K562 (cell line): ENCODE measurements at places on chromosomes 5 and 9. TPM values are rescaled to one million over a fixed set of nuclear protein-coding genes. Genes with fewer than 3 reads are reported as not detected.
A peak's percentile ranks its signal among the peaks of the same experiment; 100 is the strongest.

DNA sequence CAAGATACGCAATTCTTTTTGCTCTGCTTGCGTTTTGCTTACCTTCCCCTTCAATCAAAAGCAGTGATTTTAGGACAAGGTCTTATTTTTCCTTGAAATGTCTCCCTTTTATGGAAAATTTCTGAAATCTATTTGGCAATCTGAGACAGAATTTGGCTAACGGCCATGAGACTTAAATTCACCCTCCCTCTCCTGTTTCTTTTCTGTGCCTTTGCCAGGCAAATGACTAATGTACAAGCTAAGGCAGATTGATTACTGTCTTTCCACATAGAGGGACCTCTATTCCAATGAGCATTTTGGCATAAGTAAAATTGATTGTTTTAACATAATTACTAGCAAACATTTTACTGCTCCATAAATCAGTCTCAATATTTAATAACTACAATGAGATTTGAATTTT lies 31.7 kb downstream of the FAM81B start:
- H3K27me3 ChIP-seq = no peaks in the 10 kb centered on the region
- H3K27ac ChIP-seq = no peak overlapping the region

GRCh38 chr9:107478805-107479204 lies 10.8 kb downstream of the KLF4 start:
- H3K36me3 ChIP-seq = no peaks in the 10 kb centered on the region
- no peaks in the 10 kb centered on the region for H3K4me1 ChIP-seq
- no peaks in the 10 kb centered on the region; the same call in 2 of the 3 replicates for H3K27me3 ChIP-seq
- no peak overlapping the region for H3K4me3 ChIP-seq

- no peaks in the 10 kb centered on the region for H3K4me1 ChIP-seq
- H3K27ac ChIP-seq = no peak overlapping the region
- H3K27me3 ChIP-seq = no peaks in the 10 kb centered on the region
- no peak for DNase-seq
- H3K36me3 ChIP-seq = no peaks in the 10 kb centered on the region
- H3K4me3 ChIP-seq = no peak overlapping the region
Measured at GRCh38 chr5:163951069-163951468, 445.6 kb downstream of the MAT2B start.

DNA sequence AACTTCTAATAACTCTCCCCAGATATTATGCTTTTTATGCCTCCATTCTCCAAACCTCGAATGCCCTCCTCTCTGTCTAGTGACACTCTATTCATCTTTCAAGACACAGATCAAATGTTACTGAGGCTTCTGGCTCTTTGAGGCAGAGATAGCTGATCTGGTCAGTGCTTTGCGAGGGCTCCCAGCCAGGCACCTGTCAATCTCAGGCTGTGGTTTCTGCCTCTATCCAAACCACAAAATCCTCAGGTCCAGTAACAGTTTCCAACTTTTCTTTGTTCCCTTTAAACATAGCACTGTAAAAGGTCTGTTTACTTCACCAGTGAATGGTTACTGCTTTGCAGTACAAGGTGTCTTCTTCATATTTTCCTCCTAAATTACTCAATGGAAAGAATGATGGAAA lies 11.5 kb upstream of the STK32A start:
- no peaks in the 10 kb centered on the region for H3K4me1 ChIP-seq
- H3K27ac ChIP-seq = no peak overlapping the region
- no peaks in the 10 kb centered on the region for H3K27me3 ChIP-seq
- no peak overlapping the region for H3K4me3 ChIP-seq
- no peak for DNase-seq

GRCh38 chr5:131265311-131265803 lies 1.5 kb downstream of the CDC42SE2 start:
- peak overlapping the region; percentile 94 for H3K4me3 ChIP-seq
- DNase-seq = peak; percentile 22
- H3K4me1 ChIP-seq = no peaks in the 10 kb centered on the region; the same call in 2 of the 3 replicates
- H3K36me3 ChIP-seq = no peaks in the 10 kb centered on the region
- H3K27ac ChIP-seq = peak overlapping the region; percentile 92; the same call in 2 of the 3 replicates

- DNase-seq = no peak
- no peak overlapping the region for H3K27ac ChIP-seq
- H3K36me3 ChIP-seq = no peaks in the 10 kb centered on the region
- no peaks in the 10 kb centered on the region; the same call in 2 of the 3 replicates for H3K27me3 ChIP-seq
- no peaks in the 10 kb centered on the region for H3K4me1 ChIP-seq
Measured at GRCh38 chr5:73733219-73733618, 107.2 kb downstream of the ARHGEF28 start.

The HK3 gene
- 0.16 TPM in 1 of 2 replicates, not detected in the other for total RNA-seq

The BASP1 gene
- total RNA-seq = 0.18 and 0.22 TPM in 2 replicates

The SV2C gene
- not detected in 2 replicates for total RNA-seq

The DNAH5 gene
- total RNA-seq = not detected in 2 replicates
